ENCODE measurements at places on chromosomes 5 and 9. TPM values are rescaled to one million over a fixed set of nuclear protein-coding genes. Genes with fewer than 3 reads are reported as not detected.

Gene DIPK1B
- total RNA-seq = 32.6 TPM

DNA sequence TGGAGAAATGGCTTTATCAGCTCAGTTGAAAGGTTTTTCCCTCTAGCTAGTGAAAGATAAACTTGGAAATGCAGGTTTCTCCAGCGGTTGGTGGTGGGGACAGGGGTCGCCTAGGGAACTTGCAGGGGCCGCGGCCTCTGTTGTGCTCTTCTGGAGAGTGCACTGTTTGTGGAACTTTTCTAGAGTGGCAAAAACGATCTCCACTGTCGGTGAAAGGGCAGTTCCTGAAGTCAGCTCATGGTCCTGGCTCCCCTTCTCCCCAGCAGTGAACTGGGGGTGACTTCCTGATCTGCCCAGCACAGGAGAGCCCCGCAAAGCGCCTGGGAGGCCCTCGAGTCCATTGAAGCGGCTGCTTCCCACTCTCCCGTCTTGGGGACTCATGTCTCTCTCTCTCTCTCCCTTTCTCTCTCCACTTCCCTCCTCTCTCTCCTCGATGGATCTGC, 3.2 kb downstream of the IRX1 start:
- no peak for DNase-seq

DNA sequence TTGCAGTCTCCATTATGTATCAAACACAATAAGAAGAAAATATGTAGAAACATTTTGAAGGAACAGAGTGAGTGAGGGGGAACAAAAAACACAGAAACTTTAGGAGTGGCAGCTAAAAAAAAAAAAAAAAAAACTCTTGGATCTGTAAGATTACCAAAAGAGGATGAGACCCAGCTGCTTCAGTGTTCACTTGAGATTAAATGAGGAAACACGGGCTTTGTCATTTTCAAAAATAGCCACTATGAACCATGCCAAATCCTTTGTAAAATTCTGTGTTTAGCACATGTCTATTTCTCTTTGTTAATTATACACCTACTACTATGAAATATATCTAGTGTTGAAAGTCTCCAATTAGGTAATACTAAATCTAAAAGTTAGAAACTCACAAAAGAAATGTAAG, 485.9 kb downstream of the EFNA5 start:
- no peak for DNase-seq

DNA sequence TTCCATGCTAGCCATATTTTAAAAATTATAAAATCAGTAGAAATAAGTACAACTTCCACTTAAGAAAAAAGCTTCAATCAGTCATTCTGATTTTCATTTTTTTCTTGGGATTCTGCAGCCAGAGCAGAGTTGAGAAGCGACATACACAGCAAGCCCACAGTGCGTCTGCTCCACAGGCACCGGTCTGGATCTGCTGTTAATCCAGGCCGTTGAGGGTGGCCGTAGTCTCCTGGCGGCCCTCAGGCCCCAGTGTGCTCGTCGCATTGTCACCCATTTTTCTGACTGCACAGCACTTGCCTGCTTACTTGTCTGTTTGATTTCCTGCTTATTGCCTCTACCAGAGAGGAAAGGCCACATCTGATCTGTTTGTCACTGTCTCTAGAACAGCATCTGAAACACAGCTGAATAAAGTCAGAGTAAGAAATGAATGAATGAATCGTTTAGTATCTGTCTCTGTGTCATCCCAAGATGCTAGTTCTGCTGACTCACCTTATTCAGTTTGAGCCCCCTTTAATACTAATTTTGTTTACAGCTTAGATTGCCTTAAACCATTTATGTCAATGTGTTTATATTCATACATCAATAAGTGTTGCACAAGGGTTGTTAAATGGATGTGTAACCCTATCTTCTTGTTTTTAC, 11.6 kb upstream of the ASPN start:
- no peak for DNase-seq

DNA sequence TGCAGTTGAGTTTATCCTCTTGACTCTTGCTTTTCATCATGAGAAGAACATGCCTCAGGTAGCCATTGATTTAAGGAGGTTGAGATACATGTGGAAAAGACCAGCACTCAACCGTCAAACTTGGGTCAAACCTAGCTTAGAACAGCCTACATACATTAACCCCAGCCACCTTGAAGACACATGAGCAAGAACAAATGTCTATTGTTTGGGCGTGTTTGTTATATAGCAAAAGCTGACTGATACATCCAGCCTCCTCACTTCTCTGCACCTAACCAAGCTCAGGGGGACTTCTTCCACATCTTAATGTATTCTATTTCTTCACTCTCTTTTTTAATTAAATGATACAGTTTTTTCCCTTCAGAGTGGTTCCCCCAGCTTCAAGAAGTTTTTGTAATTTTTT, 28.7 kb downstream of the DRD1 start:
- no peak for DNase-seq

DNA sequence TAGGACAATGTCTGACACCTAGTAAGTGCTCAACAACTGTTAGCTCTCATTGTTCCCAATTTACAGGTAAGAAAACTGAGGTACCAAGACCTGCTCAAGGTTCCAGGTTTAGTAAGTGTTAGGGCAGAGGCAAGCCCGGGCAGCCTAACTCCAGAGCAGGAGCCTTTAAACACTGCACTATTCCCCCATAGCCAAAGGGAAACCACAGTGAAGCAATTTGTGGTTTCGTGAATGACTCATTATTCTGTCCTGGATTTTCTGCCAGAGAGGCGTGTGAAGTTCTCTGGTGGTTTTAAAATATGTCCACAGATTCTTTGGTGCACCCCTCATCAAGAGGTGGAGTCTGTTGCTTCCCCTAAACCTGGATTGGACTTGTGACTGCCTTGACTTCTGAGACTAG, 1.0 kb upstream of the MCC start:
- peak; percentile 95 for DNase-seq

Gene POU5F2
- total RNA-seq = 0.95 TPM

DNA sequence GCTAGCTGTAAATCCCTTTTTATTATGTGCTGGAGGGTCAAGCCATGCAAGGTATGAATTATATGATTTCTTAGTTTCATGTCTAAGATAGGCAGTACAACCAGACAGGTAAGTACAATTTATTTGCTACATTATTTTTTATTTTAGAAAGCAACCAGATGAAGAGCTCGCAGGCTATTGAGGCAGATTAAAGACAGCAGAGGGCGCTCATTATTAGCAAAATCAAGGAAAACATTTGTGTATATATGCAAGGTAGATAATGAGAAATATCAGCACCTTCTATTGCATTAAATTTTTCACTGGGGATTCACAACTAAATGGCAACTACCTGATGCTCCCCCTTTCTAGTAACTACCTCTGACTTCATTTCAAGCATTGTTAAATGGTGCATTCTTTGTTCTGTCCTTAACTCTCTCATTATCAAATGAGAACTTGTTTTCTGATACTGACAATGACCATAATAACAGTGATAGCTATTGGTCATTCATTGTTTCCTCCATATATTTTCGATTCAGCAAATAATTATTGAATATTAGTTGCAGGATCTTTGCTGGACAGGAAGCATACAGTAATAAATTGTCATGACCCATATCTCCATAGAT, 8.6 kb downstream of the SCGB3A2 start:
- DNase-seq = peak; percentile 40

GRCh38 chr9:123645126-123645525, 284.8 kb downstream of the DENND1A start:
- no peak for DNase-seq

Gene SPAAR
- 0.73 TPM for total RNA-seq

DNA sequence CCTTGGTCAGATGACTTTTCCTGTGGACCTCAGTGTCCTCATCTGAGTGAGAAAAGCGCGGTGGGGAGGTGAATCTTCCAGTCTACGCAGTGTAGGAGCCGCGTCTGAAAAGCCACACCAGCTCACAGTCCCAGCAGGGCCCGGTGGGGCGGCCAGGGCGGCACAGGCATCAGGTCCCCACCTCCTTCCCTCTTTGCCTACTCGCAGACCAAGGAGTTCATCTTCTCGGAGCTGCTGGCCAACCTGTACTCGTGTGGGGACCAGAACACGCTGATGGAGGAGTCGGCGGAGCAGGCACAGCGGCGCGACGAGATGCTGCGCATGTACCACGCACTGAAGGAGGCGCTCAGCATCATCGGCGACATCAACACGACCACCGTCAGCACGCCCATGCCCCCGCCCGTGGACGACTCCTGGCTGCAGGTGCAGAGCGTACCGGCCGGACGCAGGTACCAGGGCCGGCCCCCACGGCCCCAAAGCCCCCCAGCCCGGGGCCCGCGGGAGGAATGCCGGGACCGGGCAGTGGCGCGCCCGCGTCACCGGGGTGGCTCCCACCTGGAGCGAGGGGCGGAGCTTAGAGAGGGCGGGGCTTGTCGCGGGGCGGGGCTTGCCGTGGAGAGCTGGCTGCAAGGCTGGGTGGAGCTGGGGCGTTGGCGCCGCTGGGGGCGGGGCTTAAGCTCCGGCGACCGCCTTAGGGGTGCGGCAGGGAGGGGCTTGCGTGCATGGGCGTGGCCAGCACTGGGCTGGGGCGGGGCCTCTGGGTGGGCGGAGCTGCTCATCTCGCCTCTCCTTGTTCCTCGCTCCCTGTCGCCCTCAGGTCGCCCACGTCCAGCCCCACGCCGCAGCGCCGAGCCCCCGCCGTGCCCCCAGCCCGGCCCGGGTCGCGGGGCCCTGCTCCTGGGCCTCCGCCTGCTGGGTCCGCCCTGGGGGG, 25.6 kb downstream of the GOLGA2 start:
- no peak for DNase-seq

Gene PCDHB10
- not detected for total RNA-seq

- no peak for DNase-seq
Observed at GRCh38 chr9:7656636-7657035, 142.9 kb downstream of the DMAC1 start.

Gene IL5
- not detected for total RNA-seq

Gene C9orf50
- not detected for total RNA-seq

- DNase-seq = no peak
Observed at GRCh38 chr5:144336191-144336961, 165.7 kb downstream of the KCTD16 start.

- no peak for DNase-seq
Observed at GRCh38 chr5:89673019-89673418, 736.5 kb downstream of the CETN3 start.

Gene MARCHF11
- not detected for total RNA-seq

- DNase-seq = no peak
Observed at GRCh38 chr9:107613321-107613720, 123.8 kb upstream of the KLF4 start.

DNA sequence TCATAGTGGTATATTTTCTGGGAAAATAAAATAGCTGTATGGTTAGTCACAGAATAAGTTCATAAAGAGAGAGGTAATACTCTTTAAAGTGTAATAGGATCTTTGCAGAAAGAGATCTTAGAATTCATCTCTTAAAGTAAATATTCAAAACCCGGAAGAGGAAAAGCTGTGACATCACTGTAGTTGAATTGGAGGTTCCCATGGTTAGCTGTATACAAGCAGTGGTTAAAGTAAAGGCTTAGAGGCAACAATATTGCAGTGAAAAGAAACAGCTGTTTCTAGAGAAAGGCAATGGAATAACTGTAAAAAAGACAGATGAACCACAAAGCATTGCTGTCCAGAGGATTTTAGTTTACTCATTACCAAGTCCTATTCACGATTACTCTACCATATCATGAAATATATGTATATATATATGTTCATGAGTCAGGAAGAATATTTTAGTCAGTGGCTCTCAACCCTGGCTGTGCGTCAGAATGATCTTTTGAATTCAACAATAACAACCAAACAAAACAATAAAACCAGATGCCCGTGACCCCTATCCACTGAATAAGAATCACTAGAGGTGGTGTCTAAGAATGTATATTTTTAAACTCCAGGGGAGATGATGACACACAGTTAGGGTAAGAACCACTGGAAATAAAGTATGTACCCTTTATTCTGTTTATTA, 4.7 kb downstream of the ERCC6L2 start:
- no peak for DNase-seq

DNA sequence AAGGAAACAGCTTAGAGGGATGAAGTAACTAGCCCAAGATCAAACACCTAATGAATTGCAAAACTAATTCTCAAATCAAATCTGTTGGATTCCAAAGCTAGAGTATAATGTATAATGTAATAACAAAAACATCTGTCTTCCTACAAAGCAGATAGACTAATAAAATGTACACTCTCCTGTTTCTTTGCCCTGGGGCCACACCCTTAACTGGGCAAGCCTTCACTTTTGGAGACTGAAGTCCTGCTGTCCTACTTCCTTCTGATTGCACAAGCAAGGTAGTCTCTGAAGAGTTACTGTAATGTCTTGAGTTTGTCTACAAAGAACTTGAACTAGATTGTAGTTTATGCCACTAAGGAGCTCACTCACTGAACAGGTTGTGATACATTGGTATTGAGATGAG, 2.5 kb downstream of the TTC1 start:
- peak; percentile 35 for DNase-seq

GRCh38 chr5:137342764-137343163, 156.4 kb downstream of the SPOCK1 start:
- peak; percentile 25 for DNase-seq

- no peak for DNase-seq
Observed at GRCh38 chr5:167232675-167233311, 1058.7 kb upstream of the WWC1 start.

GRCh38 chr5:131953969-131954368, 8.5 kb upstream of the MEIKIN start:
- no peak for DNase-seq

GRCh38 chr5:86909418-86910295, 291.9 kb downstream of the COX7C start:
- no peak for DNase-seq

Gene FBP2
- total RNA-seq = not detected

DNA sequence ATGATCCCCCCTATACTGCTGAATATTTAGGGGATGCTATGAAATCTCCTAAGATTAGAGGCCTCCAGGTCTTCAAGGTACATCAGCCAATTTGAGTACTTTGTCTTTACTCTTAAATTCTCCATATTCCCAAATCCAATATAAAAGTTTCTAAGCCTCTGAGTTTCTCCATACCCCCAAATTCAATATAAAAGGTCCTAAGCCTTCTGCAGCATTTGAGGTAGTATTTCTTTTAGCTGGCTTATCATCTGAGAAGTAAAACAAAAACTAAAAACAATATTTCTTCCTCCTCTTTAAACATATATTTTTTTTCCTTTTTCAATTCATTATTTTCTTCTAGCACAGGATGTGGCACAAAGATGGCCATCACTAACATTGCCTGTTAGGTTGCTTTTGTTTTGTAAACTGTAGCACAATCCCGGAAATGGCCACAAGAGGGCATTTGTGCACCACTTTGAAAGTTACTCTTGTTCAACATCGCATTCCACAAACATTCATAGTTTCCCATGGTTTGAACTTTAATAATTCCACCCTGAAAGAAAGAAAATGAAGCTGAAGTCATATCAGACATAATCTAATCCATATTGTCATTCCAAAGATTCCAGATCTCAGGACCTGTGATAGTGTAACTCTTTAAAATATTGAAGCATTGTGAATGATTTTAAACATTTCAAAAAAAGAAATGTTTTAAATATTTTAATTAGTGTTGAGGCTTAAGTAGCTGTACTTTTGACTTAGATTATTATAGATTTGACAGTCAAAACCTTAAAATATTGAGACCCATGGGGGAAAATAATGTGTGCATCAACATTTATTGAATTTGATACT, 21.0 kb upstream of the SCGB3A2 start:
- DNase-seq = peak; percentile 51

DNA sequence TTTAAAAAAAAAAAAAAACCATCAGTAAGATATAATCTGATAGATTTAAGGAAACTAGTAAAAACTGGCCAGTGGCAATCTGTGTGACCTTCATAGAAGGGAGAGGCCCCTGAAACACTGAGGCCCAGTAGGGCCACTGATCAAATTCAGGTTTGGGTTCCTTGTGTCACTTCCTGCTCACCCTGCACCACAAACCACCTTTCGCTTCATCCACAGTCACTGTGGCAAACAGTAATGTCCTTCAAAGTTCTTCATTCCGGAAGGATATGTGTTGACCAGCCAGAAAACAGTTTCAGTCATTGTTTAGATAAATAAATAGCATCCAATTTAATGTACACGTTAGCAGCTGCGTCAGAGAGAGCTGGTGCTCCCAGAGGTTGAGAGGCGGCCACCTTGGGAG, 222.1 kb downstream of the CFAP90 start:
- DNase-seq = no peak

Measured in PC-9 (cell line).